SHP77 treated with DMSO at 0.1 percent for 48 hours (cell line): ENCODE measurements at places on chromosomes 11 and 22.

DNA sequence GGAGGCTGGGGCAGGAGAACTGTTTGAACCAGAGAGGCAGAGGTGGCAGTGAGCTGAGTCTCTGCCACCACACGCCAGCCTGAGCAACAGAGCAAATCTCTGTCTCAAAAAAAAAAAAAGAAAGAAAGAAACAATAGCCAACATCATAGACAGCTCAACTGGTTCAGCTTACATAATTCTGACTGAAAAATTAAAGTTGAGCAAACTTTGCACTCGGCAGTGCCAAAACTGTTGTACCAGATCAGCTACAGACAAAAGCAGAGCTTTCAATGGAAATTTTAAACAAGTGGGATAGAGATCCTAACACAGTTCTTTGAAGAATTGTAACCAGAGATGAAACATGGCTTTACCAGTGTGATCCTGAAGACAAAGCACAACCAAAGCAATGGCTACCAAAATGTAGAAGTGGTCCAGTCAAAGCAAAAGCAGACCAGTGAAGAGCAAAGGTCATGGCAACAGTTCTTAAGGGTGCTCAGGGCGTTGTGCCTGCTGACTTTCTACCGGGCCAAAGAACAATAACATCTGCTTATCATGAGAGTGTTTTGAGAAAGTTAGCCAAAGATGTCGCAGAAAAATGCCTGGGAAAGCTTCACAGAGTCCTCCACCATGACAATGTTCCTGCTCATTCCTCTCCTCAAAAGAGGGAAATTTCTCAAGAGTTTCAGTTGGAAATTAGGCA lies 59.3 kb downstream of the TTC28 start:
- DNase-seq: no peak

- DNase-seq: no peak
Measured at GRCh38 chr22:46592390-46592872, 27.8 kb upstream of the GRAMD4 start.

DNA sequence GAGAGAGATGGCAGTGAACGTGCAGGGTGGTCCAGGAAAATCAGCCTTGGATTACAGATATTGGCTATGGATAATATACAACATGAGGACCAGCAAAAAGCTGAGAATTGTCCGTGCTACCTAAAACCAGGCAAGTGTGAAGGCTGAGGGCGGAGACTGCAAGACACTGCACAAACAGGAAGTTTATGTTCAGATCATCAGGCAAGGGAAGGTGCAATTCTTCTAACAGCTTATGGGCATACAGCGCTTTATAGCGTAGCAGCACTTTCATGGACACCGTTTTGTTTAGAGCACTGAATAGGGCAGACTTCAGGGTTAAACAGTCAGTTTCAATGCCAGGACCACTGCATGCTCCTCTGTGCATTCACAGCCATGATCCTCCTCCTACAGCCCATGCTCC lies 93.1 kb upstream of the TMEM45B start:
- DNase-seq: no peak

GRCh38 chr22:20990184-20991180 lies 8.4 kb downstream of the LZTR1 start:
- DNase-seq: no peak

GRCh38 chr11:130308886-130309285 lies 5.8 kb downstream of the ZBTB44 start:
- no peak for DNase-seq

DNA sequence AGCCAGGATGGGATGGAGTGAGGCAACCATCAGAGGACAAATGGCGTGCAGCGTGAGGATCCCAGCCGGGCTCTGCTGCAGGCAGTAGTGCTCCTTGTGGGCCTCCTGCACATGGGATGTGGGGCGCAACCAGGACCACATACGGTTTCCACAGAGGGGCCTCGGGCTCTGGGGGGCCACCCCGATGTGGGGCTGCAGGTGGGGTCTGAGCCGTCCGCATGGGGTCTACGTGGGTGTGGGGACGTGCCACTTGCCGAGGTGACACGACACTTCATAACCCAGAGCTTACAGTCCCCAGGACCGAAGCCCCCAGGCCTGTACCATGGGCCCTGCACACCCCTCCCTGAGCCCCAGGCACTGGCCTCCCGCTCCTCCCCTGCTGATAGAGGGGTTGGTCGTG lies 10.8 kb downstream of the TTLL8 start:
- DNase-seq: no peak

DNA sequence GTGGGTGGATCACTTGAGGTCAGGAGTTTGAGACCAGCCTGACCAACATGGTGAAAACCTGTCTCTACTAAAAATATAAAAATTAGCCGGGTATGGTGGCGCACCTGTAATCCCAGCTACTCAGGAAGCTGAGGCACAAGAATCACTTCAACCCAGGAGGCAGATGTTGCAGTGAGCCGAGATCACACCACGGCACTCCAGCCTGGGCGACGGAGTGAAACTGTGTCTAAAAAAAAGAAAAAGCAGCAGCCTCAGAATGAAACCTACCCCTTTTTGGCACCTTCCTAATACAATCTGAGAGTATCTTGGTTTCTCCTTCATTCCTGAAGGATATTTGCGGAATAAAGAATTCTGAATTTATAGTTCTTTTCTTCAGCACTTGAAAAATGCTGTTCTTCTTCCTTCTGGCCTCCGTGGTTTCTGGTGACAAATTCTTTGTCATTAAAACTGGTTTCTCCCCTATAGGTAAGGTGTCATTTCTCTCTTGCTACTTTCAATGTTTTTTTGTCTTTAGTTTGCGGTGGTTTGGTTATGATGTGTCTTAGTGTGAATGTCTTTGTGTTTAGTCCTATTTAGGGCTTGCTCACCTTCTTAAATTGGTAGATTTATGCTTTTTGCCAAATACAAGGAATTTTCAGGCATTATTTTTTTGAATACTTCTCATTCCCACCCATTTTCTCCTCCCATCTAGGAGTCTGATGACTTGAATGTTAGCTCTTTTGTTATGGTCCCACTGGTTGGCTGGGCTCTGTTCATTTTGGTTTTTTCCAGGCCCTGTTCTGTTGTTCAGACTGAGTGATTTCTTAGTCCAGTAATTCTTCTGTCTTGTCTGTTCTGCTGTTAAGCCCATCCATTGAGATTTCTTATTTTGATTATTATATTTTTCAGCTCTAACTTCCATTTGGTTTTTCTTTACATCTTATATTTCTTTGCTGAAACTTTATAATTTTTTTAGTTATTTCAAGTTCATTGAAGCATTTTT lies 15.4 kb downstream of the ASRGL1 start:
- no peak for DNase-seq

- no peak for DNase-seq
Measured at GRCh38 chr11:17164361-17165246, 43.2 kb downstream of the PIK3C2A start.

DNA sequence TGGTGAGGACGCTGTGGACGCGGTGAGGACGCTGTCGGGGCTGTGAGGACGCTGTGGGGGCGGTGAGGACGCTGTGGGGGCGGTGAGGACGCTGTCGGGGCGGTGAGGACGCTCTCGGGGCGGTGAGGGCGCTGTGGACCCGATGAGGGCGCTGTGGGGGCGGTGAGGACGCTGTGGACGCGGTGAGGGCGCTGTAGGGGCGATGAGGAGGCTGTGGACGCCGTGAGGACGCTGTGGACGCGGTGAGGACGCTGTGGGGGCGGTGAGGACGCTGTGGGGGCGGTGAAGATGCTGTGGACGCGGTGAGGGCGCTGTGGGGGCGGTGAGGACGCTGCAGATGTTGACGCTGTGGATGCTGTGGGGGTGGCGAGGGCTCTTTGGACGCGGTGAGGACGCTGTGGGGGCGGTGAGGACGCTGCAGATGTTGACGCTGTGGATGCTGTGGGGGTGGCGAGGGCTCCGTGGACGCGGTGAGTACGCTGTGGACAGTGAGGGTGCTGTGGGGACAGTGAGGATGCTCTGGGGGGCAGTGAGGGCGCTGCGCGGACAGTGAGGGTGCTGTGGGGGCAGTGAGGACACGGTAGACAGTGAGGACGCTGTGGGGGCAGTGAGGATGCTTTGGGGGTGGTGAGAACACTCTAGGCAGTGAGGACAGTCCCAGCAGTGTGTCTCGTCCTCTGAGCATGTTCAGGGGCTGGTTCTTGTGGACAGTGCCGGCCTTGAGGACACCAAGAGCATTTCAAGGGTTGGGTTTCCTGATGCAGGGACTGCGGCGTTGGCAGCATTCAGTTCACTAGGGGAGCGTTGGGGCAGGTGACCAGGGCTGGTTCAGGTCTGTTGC lies 4.2 kb downstream of the GP1BB start:
- DNase-seq: no peak

DNA sequence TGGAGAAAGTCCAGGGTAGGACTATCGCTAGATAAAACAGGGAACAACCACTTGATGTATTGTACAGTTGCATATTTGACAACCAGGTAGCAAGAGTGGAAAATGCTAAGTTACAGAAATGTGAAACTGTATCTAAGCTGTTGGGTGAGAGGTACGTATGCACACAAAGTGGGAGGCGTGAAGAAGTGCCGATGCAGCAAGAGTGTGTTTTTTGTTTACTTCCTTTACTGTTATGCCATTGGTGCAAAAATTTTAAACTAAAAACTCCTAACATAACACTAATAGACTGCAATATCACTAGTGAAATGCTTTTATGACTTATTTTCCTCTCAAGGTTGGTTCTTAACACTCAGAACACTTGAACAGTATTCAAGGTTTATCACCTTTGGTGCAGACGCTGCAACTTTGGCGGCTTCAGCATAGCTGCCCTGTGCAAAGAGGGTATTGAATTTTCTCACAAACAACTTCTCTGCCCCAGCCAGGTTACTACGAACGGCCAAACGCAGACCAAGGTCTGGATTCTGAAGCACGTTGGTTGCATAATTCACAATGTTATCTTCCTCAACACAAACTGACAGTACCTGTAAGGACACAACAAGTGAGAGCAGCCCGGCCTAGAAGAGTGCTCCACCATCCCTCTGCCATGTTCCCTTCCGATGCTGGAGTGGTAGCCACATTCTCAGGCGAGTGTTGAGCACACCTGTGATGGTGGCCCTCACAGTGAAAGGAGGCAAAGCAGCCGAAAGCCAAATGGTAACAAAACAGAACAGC lies 55.8 kb upstream of the SLC25A1 start:
- DNase-seq: no peak
